Retina (tissue), 1 donor: ENCODE measurements at places on chromosomes 2 and 18.

GRCh38 chr2:59077981-59078531 lies 836.9 kb upstream of the FANCL start:
- DNase-seq = no peak

GRCh38 chr2:47414682-47415458 lies 11.9 kb downstream of the MSH2 start:
- DNase-seq = no peak

DNA sequence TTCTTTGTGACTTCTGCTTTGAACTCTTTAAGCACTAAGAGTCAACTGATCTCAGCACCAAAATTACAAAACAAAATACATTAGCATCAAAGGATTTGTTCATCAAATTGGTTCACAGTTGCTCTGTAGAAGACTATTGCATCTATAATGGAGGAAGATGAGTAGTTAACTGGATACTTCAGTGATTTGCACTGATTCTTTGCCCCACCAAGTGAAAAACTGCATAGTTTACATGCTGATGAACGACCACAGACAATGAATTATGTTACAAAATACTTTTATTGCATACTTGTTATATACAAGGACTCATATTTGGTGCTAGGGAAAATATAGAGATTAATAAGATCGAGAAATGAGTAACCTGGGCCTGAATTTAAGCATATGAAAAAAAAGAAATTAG lies 107.2 kb downstream of the SCG2 start:
- no peak for DNase-seq

GRCh38 chr2:188399159-188399558 lies 107.5 kb downstream of the GULP1 start:
- no peak for DNase-seq

GRCh38 chr2:180000434-180000833 lies 6.7 kb downstream of the CWC22 start:
- no peak for DNase-seq

DNA sequence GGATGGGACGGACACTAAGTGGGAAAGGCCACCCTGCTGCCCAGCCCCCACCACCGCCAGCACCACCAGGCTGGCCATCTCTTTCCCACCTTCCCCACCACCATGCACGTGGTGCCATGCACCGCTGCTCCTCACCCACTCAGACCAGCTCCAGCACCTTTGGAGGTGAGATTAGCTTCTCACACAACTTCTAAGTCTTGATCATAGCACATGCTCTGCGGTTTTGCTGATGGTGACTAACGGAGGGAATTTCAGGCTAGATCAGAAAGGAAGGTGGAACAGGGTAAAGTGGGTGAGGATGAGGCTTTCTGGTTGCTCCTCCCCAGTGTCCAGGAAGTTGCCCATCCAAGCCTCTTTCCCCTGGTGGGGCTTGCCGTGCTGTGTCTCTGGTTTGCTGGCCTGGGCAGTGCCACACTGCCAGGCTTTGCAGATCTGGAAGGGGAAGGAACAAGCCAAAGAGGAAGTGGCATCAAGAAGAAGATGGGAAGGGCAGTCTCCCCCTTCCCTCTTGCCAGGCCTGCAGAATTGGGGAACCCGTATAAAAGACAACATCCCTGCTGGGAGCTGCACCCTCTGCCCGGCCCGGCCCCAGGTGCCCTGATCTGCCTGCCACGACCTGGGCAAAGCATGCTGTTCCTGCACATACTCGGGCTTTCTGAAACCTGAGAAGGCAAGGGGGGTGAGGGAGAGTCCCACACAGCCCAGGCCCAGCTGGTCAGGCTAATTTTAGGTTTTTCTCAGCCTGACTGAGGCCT lies 44.3 kb upstream of the CAB39 start:
- DNase-seq = no peak

GRCh38 chr2:75896779-75897366 lies 186.2 kb upstream of the GCFC2 start:
- peak; percentile 45 for DNase-seq

DNA sequence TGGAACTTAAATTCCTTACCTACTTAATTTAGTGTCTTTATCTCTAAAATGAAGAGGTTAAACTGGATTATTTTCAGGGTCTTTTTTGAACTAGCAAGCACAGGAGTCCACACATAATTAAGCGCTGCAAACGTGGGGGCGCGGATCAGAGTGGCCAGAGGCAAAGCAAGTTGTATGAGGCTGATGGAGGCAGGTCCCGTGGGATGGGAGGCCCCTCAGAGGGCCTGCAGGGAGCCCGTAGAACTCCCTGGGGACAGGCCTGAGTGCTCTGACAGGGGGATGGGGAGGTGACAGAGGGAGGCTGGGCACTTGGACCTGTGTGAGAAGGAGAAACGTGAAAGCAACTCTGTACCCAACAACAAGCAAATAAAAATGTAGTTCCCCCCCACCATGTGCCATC lies 177.8 kb downstream of the ACKR3 start:
- DNase-seq = no peak

DNA sequence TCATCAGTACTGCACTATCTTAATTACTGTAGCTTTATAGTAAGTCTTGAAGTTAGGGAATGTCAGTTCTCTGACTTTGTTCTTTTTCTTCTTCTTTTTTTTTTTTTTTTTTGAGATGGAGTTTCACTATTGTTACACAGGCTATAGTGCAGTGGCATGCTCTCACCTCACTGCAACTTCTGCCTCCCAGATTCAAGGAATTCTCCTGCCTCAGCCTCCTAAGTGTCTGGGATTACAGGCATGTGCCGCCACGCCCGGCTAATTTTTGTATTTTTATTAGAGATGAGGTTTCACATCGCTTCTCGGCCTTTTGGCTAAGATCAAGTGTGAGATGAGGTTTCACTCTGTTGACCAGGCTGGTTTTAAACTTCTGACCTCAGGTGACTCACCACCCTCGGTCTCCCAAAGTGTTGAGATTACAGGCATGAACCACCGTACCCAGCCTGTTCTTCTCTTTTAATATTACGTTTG lies 41.9 kb upstream of the TANC1 start:
- DNase-seq = no peak

DNA sequence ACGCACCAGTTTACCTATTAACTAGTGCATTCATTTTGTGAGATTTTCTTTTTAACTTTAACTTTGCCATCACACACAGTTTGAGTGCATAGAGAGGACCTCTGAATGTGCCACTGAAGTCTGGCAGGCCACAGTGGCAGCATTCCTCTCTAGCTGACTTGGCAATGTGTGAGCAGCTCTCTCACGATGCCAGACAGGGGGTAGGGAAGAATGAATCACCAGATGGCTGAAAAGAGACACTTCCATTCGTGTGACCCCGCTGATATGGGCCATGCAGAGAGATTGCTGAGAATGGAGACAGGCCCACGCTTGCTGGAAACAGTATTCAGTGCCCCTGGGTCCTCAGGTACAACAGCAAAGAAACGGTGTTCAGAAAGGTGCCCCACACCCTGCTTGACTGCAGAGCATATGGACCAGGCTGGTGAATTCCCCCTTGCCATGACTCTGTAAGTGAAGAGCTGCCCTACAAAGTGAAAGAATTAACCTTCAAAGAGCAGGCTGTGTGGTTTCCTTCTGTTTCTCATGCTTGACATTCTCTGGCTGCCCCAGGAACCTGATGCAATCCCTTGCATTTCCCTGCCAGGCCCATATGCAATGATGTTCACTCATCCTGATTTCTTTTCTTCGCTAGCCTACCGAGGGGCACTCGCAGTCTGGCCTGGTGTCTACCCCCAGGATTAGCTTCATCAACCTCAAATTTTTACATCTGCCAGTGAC lies 236.1 kb downstream of the CDH20 start:
- no peak for DNase-seq

DNA sequence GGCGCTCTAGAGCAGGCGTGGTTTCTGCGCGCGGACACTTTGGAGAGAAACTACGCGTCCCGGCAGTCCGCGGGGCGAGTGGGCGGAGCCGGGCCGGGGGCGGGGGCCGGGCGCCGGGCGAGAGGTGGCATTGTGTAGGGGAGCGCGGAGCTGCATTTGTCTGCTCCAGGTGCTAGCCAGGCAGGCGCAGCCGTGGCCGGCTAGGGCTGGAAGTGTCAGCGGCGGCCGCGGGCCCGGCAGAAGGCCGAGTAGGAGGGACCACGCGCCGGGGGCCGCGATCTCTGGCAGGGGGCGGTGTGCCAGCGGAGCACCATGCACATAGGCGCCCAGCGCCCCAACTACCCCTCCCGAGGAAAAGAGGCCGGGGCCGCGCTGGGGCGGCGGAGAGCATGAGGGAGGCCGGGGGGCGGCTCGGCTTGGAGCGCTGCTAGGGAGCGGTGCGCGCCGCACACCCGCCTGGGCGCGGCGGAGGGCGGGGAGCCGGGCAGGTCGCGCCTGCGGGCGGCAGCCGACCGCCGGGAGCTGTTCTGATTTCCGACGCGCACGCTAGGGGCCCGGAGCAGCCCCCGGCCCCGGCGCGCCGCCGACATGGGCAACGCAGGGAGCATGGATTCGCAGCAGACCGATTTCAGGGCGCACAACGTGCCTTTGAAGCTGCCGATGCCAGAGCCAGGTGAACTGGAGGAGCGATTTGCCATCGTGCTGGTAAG lies at the start of gene FMNL2:
Gene FMNL2 (plus strand): TSS at position 159 of the 710 bp plus-strand sequence.
- peak; percentile 92 for DNase-seq

DNA sequence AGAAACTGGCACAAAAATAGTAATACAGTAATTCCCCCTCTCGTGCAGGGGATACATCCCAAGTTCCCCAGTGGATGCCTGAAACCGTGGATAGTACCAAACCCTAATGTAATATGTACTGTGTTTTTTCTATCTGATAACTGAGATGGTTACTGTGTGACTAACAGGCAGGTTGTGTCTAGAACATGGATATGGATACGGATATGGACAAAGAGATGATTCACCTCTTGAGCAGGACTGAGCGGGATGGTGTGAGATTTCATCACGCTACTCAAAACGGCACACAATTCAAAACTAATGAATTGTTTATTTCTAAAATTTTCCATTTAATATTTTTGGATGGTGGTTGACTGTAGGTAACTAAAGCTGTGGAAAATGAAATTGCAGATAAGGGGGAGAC lies 3.4 kb downstream of the MBD1 start:
- no peak for DNase-seq

GRCh38 chr2:237122214-237122666 lies 36.6 kb downstream of the COPS8 start:
- peak; percentile 29 for DNase-seq

- peak; percentile 58 for DNase-seq
These were observed 113.6 kb downstream of the ADCYAP1 start for GRCh38 chr18:1018181-1018681.

GRCh38 chr2:235781775-235782174 lies 287.9 kb downstream of the AGAP1 start:
- DNase-seq = no peak

GRCh38 chr2:184577743-184578142 lies 20.6 kb upstream of the ZNF804A start:
- no peak for DNase-seq

- no peak for DNase-seq
These were observed 15.0 kb upstream of the INO80C start for GRCh38 chr18:35512761-35513160.

GRCh38 chr2:129877289-129877741 lies 102.2 kb upstream of the RAB6C start:
- DNase-seq = peak; percentile 88

DNA sequence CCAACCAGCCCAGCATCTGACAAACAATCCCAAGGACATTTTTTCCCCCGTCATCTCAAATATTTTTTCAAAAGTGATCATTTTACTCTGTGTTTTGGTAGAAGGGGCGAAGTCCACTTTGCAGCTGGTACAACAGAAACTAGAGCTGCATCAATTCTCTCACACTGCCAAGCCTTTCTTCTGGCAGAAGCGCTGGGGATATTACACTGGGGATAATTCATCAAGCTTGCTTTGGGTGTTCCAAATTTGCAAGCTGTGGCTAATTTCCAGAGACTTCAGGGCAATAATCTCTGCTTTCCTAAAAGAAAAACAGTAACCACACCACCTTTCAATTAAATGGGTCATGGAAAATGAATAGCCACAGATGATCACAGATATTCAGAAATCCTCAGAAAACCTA lies 238.3 kb downstream of the SLC8A1 start:
- no peak for DNase-seq

GRCh38 chr2:70191244-70191735 lies 471 bp upstream of the C2orf42 start:
- DNase-seq = no peak

GRCh38 chr18:11310476-11311086 lies 161.2 kb upstream of the PIEZO2 start:
- DNase-seq = peak; percentile 43

DNA sequence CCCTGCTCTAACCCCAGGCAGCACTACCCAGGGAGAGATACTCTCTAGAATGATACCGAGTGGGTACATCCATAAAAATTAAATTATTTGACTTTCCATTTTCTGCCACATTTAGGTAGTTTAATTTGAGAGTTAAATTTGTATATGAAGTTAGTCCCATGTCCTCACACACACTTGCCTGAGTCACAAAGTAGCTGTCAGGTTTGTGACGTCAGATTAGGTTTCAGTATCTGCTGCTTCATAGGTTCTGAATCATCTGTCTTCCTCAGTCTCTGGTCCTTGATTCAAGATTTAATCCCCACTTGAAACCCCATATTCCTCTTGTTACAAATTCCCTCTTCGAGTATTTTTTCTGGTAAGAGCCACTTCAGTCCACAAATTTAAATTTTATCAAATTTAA lies 738.6 kb upstream of the FAM98A start:
- DNase-seq = no peak

- DNase-seq = no peak
These were observed 5.7 kb downstream of the ITGB6 start for GRCh38 chr2:160194351-160194750.

DNA sequence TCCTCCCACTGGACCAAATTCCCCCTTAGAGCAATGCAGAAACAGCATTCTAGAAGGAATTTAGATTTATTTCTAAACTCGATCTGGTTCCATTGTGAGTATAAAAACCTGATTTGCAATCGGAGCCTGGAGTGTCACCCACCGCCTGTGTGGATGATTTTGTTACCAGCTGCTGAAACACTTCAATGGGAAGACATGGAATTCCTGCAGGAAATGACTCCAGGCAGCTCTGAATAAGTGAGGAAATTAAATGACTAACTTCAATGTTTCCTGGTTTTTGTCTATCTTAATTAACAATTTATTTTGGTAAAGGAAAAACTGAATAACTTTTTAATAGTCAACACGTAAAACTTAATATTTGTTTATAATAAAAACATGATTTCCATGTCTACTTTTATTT lies 19.3 kb downstream of the CTAGE1 start:
- no peak for DNase-seq

GRCh38 chr2:124081154-124081716 lies 56.1 kb downstream of the CNTNAP5 start:
- no peak for DNase-seq

DNA sequence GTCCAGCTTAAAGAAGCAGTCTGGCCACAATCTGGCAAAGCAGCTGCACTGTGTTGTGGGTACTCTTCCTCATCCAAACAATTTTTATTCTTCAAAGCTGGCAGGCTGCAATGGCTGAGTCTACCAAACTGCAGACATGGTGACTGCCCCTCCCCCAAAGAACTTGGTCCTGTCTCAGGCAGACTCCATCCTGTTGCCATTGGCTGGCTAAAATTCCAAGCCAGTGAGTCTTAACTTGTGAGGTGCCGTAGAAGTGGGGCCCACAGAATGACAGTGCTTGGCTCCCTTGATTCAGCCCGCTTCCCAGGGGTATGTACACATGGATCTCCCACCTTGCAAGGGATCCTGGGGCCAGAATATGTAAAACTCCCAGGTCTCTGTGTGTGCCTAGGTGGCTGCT lies 14.5 kb upstream of the NXPH2 start:
- no peak for DNase-seq
